ENCODE measurements at places on chromosomes 1 and 21.
A peak's percentile ranks its signal among the peaks of the same experiment; 100 is the strongest.

- no peak for DNase-seq
These were observed 179.5 kb downstream of the GALNT2 start for GRCh38 chr1:230246551-230246950.

- DNase-seq = peak; percentile 46
These were observed 5.7 kb downstream of the TPM3 start for GRCh38 chr1:154186177-154186576.

DNA sequence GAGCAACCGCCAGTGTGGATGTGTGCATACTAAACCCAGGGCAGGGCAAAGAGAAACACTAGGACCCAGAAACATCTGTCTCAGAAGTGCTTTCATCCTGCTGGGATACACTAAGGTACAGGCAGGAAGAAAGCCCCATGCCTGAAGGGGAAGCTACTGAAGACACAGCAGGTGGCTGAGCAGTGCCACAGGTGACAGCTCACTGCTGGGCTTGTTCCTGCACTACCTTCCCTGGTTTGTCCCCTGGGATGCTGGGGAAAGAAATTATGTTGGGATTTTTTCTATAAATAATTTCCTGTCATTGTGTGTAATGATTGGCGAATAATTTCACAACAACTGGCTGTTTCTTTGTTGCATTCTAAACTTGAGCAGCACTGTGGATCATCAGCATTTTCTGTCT, 245.3 kb upstream of the RAB4A start:
- DNase-seq = no peak

DNA sequence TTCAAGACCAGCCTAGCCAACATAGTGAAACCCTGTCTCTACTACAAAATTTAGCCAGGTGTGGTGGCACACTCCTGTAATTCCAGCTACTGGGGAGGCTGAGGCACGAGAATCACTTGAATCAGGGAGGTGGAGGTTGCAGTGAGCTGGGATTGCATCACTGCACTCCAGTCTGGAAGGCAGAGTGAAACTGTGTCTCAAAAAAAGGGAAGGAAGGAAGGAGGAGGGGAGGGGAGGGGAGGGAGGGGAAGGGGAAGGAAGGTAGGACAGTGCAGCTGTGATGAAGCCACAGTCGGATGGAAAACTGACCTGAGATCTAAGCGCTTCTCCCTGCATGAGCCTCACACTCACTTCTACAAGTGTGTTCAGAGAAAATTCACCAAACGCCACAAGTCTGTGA, 22.0 kb upstream of the FHAD1 start:
- DNase-seq = no peak

GRCh38 chr1:113874012-113874879, 2.7 kb upstream of the PTPN22 start:
- no peak for DNase-seq

DNA sequence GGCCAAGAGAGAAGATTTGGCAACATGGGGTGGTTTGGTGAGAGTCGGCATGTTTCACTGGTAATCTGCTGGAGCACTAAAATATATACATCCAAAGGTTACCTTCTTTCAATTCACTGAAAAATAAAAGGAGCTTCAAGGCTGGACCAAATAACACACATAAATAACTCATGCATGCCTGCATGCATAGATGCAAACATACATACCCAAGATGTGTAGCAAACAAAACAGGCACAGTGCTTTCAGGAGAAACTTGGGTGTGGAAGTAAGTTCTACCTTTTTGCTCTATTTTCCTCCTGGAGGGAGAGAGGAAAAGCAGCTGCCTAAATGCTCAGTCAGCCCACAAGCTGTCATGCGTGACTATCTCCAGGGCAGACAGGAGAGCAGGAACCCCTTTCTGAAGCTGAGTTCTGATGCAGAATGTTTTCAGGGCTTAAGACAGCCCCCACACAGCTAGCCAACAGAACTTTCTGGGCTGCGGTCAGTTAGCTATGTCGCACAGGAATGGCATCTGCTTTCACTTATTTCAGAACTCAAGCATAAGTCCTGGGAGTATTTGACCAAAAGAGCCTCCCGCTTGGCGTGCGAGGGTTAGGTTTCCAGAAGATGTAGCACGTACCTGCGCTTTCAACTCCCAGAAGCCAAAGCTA, 166.2 kb downstream of the TOMM20 start:
- DNase-seq = peak; percentile 98

DNA sequence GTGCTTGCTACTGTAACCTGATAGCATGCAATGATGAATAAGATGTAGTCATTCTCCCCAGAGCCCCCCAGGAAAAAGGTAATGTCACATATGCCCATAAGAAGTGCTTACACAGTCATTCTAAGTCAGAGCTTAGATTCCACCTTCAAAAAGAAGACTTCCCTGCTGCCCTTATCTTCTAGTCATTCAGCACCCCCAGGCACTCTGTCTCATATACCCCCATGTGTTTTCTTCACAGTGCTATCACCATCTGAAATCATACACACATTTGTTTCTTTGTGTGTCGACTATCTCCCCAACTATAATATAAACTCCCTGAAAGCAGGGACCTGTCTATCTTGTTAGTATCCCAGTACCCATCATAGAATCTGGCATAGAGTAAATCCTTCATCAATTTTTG, 16.2 kb upstream of the OTUD3 start:
- DNase-seq = no peak

- no peak for DNase-seq
These were observed 77.7 kb downstream of the DSCAM start for GRCh38 chr21:40769231-40769630.

GRCh38 chr1:168653567-168653966, 75.4 kb downstream of the DPT start:
- peak; percentile 32 for DNase-seq
